Eye (tissue), 1 donor: ENCODE measurements at places on chromosomes 12 and 14.

- DNase-seq = no peak
Observed at GRCh38 chr14:38828183-38828827, 274.7 kb downstream of the SEC23A start.

DNA sequence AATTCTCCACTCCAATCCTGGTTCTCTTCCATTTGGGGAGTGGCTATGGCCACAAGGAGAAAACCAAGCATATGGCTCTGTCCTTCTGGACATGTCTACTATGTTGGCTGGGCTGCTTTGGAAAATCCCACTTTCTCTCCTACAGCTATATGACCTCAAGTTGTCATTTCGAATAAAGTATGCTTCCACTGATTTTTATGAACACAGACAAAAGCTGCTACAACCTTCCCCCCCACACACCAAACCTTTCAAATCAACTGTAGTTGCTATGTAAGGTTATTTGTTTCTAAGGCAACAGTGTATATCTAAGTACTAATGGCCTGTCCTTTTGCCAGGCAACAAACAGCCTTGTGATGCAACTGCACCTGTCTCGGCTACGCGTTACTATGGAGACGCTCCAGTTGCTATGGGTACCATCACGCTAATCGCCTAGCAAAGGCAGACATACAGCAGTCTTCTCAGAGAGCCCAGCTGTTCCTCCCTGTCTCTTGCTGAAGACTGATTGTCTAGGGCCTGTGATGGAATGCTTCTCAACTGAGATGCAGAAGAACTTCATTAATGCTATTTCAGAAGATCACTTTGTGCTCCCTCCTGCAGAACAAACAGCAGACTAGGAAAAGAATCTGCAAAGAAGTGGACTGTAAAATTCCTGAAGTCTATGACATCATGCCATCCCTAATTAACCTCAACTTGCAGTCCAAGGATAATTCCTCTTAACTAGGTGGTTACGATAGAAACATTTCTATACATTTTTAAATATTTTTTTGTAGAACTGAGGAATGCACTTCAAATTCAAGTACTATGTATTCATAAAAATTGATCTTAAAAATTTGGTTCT is 67.6 kb downstream of the FOXN3 start:
- DNase-seq = peak; percentile 98

GRCh38 chr12:50072198-50072907 is 12.8 kb upstream of the SMARCD1 start:
- no peak for DNase-seq

DNA sequence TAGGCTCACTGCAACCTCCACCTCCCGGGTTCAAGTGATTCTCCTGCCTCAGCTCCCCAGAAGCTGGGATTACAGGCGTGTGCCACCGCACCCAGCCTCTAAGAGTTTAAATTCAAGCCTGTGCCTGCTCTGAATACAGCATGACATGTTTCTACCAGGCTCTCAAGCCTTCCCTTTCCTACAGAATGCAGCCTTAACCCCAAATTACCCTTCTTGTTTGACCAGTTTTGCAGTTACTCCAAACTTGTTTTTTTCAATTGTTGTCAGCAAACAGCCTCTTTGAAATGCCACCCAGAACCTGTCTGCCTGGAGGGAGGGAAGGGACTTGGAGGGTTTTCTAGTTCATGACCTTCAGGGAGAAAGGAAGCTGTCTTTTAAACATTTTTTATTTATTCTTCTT is 15.4 kb downstream of the GLTP start:
- peak; percentile 48 for DNase-seq
